Smooth muscle cell of trachea (primary cell): ENCODE measurements at places on chromosomes 2 and 18. TPM values are rescaled to one million over a fixed set of nuclear protein-coding genes. Genes with fewer than 3 reads are reported as not detected.

The FBLN7 gene
- 0.17 and 0.29 TPM in 2 replicates for total RNA-seq

The LYPD6 gene
- total RNA-seq, result 0.15 and 0.33 TPM in 2 replicates

The CNTNAP5 gene
- not detected in 2 replicates for total RNA-seq

The KCNG2 gene
- total RNA-seq, result 0.73 and 3.3 TPM in 2 replicates

The ADAM17 gene
- total RNA-seq, result 52.7 and 66.2 TPM in 2 replicates

The STON1 gene
- total RNA-seq, result 14.4 and 16.4 TPM in 2 replicates

The CHST9 gene
- not detected in 2 replicates for total RNA-seq

The SLC14A1 gene
- total RNA-seq, result 62.7 and 81.0 TPM in 2 replicates

The RTKN gene
- total RNA-seq, result 22.3 and 24.0 TPM in 2 replicates

The ASXL3 gene
- total RNA-seq, result 0.66 and 3.2 TPM in 2 replicates

The MBP gene
- total RNA-seq, result 3.8 and 14.4 TPM in 2 replicates

The MTCL1 gene
- total RNA-seq, result 37.8 and 80.1 TPM in 2 replicates

The POTEI gene
- under 0.01 TPM in 1 of 2 replicates, not detected in the other for total RNA-seq

The REG3G gene
- total RNA-seq, result not detected in 2 replicates

The CDH7 gene
- total RNA-seq, result not detected in 2 replicates

The CD8A gene
- not detected in 2 replicates for total RNA-seq

The PSTPIP2 gene
- total RNA-seq, result 7.3 and 11.5 TPM in 2 replicates

The CHAC2 gene
- 0.83 and 5.5 TPM in 2 replicates for total RNA-seq

The OTX1 gene
- 0.29 and 0.33 TPM in 2 replicates for total RNA-seq

The DAW1 gene
- 0.17 and 0.29 TPM in 2 replicates for total RNA-seq

The CRYGC gene
- total RNA-seq, result not detected in 2 replicates

The CTIF gene
- 15.9 and 33.1 TPM in 2 replicates for total RNA-seq

The TRABD2A gene
- 13.8 and 17.5 TPM in 2 replicates for total RNA-seq

The SMC6 gene
- total RNA-seq, result 16.0 and 28.8 TPM in 2 replicates

The TSGA10 gene
- total RNA-seq, result 2.0 and 7.6 TPM in 2 replicates

The TIMM21 gene
- 19.2 and 24.6 TPM in 2 replicates for total RNA-seq

The ABCG8 gene
- total RNA-seq, result not detected in 2 replicates

The RGPD3 gene
- total RNA-seq, result 0.29 and 0.33 TPM in 2 replicates

The MFSD2B gene
- 0.17 TPM in 1 of 2 replicates, not detected in the other for total RNA-seq

The SOX11 gene
- total RNA-seq, result under 0.01 TPM in 1 of 2 replicates, not detected in the other

The DSEL gene
- 156 and 218 TPM in 2 replicates for total RNA-seq

The FAP gene
- total RNA-seq, result 112 and 143 TPM in 2 replicates

The DSG2 gene
- total RNA-seq, result 0.33 and 0.73 TPM in 2 replicates
